ENCODE measurements at places on chromosomes 6 and 20.

DNA sequence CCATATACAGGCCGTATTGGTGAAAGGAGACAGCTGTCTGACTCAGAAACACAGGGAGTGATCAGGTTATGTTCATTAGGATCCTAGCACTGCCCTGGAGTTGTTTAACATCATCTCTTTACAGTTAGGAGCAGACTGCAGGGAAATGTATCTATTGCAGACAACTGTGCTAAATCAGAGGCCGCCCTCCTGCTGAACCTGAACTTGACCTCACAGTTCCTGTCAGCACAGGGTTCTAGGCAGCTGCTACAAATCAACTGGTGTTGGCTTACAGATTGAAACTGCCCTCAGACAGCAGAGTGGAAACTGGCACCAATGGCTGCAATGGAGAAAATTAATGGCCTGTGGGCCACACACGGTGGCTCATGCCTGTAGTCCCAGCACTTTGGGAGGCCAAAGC is 3.7 kb upstream of the RPP40 start:
- no peak for DNase-seq

- no peak for DNase-seq
These were observed 10.9 kb downstream of the NINL start for GRCh38 chr20:25574411-25574810.

- no peak for DNase-seq
These were observed 814 bp downstream of the TFAP2B start for GRCh38 chr6:50819466-50819903.

DNA sequence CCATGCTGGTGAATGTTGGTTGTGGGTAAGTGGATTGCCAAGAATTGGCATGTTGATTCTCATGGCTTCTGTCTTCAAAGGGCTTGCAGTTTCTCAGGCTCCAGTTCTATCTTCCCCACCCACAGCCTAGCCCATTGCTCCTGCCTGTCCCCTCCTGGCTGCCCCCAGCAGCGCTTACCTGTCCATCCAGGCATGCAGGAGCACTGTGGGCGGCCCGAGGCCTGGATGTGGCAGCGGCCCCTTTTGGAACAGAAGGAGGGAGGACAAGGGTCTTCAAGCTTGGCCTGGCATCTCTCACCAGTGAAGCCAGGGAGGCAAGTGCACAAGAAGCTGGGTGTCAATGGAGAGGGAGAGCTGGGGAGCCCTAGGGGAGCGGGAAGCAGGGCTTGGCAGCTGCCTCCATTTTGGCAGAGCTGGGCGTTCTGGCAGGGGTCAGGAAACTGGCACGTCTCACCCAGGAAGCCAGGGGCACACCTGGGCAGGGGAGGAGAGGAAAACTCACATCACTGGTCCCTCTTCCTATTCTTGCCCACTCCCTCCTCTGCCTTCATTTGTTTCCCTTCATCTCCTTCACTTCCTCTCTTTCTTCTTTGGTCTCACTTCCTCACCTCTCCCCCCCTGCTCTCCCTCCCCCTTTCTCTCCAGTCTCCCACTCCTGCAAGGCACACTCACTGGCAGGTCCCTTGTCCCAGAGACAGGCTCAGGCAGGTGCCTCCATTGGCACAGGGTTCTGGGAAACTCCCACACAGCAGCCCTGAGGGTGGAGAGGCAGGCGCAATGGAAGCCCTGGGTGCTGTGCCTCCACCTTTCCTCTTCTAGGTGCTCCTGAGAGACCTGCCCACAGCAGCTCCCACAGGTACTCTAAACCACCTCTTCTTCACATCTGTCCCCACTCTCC is 1.3 kb downstream of the NOTCH4 start:
- DNase-seq, result no peak

GRCh38 chr6:163860287-163861081 is 446.0 kb downstream of the QKI start:
- no peak for DNase-seq

DNA sequence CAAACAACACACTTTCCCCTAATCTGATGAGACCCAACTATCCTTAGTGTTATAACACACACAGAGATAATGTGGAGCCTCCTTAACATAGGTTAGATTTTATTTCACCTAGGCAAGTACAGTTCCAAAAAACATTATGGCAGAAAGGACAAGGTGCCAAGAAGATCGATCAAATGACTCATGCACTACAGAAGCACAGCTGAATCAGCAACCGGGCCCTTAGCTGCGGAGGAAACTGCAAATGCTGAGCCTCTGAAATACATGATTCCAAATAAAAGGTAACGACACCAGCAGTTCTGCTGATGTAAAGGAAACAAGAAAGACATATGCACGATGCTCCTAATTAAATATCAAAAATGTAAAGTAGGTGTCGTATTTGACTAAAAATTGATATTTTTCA is 19.9 kb upstream of the MUC21 start:
- no peak for DNase-seq

DNA sequence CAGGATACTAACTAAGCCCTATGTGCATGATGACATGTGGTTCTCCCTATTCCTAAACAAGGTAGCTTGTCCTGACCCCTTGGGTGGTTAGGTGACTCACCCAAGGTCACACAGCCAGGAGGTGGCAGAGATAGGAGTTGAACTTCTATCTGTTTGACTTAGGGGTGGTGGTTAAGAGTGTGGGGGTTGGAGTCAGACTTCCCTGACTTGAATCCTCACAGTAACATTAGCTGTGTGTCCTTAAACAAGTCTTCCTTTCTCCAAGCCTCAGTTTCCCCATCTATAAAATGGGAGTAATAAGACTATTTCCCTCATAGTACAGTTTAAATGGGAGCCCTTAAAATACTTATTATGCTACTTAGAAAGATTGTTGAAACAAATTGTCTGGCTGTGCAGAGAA is 21.9 kb downstream of the SLC12A5 start:
- DNase-seq, result no peak

GRCh38 chr6:30828027-30828962 is 56.0 kb upstream of the DDR1 start:
- DNase-seq, result peak; percentile 56

DNA sequence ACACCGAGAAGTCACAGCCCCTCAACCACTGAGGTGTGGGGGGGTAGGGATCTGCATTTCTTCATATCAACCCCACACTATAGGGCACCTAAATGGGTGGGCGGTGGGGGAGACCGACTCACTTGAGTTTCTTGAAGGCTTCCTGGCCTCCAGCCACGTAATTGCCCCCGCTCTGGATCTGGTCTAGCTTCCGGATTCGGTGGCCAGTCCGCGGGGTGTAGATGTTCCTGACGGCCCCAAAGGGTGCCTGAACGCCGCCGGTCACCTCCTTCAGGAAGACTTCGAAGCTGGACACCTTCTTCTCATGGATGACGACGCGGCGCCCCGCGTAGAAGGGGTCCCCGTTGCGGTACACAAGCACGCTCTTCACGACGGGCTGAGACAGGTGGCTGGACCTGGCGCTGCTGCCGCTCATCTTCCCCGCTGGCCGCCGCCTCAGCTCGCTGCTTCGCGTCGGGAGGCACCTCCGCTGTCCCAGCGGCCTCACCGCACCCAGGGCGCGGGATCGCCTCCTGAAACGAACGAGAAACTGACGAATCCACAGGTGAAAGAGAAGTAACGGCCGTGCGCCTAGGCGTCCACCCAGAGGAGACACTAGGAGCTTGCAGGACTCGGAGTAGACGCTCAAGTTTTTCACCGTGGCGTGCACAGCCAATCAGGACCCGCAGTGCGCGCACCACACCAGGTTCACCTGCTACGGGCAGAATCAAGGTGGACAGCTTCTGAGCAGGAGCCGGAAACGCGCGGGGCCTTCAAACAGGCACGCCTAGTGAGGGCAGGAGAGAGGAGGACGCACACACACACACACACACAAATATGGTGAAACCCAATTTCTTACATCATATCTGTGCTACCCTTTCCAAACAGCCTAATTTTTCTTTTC is at the start of gene DCDC2:
TSS of gene DCDC2 (minus strand) at position 724 of the 883 bp plus-strand sequence. CDS start at position 415, 309 bp downstream.
- peak; percentile 88 for DNase-seq

GRCh38 chr6:122752459-122752858 is 27.1 kb upstream of the FABP7 start:
- no peak for DNase-seq

GRCh38 chr6:169472786-169473416 is 219.3 kb upstream of the THBS2 start:
- no peak for DNase-seq

- DNase-seq, result no peak
These were observed 2.5 kb upstream of the NAA20 start for GRCh38 chr20:20014659-20015058.

DNA sequence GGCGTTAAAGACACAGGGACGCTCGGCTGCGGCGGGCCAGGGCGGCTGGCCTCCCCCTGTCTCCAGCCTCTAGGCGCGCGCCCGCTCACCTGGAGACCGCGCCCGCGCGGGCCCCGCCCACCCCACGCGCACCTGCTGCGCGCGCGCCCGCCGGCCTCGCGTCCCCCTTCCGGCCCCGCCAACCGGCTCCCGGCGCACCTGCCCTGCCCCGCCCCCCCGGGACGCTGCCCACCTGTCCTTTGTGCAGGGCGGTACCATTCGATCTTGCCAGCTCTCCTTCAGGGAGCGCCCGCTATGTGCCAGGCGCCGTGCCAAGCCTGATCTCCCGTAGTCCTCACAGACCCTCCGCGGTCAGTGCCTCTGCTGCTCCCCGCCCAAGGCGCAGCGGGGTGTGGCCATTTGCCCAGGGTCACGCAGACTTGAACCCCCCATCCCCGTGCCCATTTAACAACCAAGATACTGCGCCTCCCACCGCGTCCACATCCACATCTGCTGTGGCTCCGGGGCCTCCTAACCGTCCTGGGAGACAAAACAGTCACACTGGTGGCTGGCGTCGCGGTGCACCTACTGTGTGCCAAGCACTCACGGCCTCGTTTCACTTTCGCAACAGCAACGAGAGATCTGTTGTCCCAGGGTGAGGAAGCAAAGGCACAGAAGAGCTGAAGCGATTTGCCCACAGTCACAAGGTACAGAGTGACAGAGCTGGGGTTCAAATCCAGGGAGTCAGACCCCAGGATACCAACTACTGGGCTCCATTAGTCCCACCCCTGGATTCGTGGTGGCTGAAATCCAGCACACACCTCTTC is 48.1 kb downstream of the NOL4L start:
- DNase-seq, result peak; percentile 95

GRCh38 chr20:58894652-58895447 is 42.3 kb downstream of the GNAS start:
- no peak for DNase-seq

DNA sequence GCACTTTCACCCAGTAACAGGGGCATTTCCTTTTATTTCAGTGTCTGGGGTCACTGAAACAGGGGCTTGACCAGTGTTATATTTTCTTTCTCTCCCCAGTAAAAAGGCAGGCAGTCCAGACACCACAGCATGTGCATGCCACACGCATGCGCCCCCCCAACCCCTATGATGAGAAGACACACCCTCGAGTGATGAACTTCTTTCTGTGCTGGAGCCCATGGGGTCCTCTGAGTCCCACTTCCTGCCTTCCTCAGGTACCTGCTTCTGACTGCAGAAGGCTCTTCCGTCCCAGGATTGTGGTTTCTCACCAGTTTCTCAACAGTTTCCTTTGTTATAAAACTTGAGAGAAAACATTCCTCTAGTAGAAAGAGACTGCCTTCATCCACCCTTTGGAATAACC is 45.7 kb upstream of the TMEM181 start:
- no peak for DNase-seq

DNA sequence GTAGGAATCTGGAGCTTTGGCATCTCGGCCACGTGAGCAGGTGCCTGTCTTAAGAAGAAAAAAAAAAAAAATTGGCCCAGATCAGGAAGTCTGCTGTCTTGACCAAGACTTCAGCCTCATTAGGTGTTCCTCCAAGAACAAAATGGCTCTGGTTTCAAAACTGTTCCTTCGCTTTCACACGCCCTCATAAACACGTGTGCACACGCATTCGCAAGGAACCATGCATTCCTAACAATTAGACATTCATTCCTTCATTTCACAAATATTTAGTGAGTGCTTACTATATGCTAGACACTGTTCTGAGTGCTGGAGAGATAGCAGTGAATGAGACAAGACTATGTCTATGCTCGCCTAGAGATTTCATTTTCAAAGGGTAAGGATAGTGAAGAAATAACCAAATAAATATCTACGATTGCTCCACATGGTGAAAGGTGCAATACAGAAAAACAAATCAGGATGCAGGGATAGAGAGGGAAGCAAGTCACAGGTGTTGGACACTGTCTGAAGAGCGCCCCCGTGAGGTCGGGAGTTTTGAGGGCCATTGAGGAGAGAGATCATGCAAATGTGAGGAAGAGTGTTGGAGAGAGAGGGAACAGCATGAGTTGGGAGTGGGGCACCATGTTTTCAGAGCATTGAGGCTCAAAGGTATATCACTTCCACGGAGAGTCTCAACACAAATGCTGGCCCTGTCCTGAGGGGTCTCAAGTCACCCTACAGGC is 53.3 kb downstream of the CCDC170 start:
- DNase-seq, result no peak

DNA sequence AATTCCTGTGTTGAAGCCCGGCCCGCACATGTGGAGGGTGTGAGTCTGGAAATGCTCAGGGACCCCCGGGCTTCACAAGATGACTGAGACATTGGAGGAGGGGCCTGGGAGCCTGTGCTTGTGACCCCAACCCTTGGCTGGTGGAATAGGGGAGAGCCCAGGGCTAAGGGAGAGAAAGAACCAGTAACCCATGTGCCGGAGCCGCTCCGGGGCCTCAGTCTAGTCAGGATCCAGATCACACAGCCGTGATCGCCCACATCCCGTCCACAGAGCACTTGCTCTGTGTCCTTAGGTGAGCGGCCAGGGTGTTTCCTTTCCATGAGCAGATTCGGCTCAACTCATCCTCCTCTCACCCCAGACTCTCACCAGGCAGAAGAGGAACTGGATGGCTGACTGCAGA is 152.3 kb upstream of the RPS6KA2 start:
- DNase-seq, result no peak

DNA sequence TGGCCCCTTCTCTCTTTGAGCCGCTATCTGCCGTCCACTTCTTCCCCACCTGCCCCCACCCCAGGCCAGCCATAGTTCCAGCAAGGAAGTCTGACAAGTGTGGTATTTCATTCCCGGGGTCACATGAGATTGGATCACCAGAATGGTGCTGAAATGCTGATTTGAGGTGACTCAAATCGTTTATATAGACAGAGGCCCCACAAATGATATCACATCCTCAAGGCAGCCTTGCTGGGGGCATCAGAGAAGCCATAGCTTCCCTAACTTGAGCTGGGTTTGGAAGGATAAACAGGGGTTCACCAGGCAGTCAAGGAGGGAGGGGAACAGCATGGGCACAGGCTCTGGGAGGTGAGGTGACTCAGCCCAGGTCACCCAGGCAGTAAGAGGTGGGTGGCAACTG is 9.9 kb downstream of the SDCBP2 start:
- no peak for DNase-seq
